RPMI7951 (cell line): ENCODE measurements at places on chromosomes 2 and 18. TPM values are rescaled to one million over a fixed set of nuclear protein-coding genes. Genes with fewer than 3 reads are reported as not detected.

Gene CDKL4
- total RNA-seq, result 0.12 and 0.49 TPM in 2 replicates

Gene WNT6
- 3.4 and 4.2 TPM in 2 replicates for total RNA-seq

Gene CRYBA2
- 0.20 TPM in 1 of 2 replicates, not detected in the other for total RNA-seq

Gene SERPINB11
- not detected in 2 replicates for total RNA-seq

Gene ARHGAP15
- 1.9 and 2.8 TPM in 2 replicates for total RNA-seq

Gene PDE11A
- 0.20 and 0.24 TPM in 2 replicates for total RNA-seq

Gene RAB27B
- total RNA-seq, result 7.0 and 8.8 TPM in 2 replicates

Gene SCN3A
- total RNA-seq, result 0.36 TPM in 1 of 2 replicates, not detected in the other

Gene REG3A
- not detected in 2 replicates for total RNA-seq

Gene GCG
- total RNA-seq, result 0.24 and 0.39 TPM in 2 replicates

Gene GPR35
- total RNA-seq, result 0.10 and 0.12 TPM in 2 replicates

Gene NT5DC4
- total RNA-seq, result not detected in 2 replicates

Gene LYPD6
- total RNA-seq, result 16.1 and 19.5 TPM in 2 replicates

GRCh38 chr2:23669413-23670244 lies 257.3 kb downstream of the ATAD2B start:
- no peak for DNase-seq

DNA sequence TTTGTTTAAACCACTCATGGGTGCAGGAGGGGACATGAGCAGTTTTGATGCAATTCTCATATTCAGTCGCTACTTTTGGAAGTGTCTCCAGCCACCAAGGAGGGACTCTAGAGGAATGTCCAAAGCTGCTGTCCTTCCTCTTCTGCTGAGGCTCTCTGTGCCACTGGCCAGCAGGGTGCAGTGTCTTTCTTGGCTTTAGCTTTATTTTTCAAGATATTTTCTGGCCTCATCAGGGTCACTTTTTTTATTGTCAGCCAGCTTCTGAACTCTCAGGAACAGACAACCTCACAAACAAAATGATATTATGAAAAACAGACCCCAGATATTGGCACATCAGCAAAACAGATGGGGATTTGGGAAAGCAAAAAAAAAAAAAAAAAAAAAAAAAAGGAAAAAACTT lies 289.3 kb upstream of the ZSWIM2 start:
- DNase-seq, result peak; percentile 5

DNA sequence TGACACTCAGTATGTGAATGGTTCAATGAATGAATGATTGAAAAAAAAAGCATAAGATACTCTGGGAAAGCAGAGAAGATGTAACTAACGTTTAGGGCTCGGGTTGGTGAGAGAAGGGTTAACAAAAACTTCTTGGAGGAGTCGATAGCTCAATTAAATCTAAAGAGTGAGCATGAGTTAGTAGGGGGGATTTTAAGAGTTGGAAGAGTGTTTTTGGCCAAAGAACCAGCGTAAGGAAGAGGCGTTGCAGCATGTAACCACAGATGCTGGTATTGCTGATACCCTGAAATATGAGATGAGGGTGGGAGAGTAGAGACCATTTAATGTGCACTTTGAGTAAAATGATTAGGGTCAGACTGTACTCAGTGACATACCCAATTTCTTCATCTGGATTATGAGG lies 14.5 kb downstream of the ARHGAP28 start:
- no peak for DNase-seq

DNA sequence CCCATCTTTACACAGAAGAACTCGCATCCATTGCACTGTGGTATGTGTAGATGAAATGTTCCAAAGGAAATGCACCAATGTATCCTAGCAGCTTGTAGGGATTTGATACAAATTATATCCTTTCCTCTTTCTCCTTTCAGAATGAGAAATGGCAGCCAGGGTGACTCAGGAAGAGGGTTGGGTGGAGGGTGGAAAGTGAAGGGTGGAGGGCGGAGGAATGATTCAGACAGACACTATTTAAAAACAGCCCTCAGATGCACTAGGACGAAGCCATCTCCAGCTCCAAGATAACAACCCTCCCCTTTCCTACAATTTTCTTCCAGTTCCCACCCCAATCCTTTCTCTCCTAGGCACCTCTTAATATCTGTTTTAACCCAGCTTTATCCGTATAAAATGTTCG lies 96.2 kb upstream of the STK39 start:
- DNase-seq, result peak; percentile 37

GRCh38 chr2:142315346-142315745 lies 184.5 kb upstream of the LRP1B start:
- DNase-seq, result no peak

GRCh38 chr2:221203856-221204255 lies 368.2 kb downstream of the EPHA4 start:
- no peak for DNase-seq

DNA sequence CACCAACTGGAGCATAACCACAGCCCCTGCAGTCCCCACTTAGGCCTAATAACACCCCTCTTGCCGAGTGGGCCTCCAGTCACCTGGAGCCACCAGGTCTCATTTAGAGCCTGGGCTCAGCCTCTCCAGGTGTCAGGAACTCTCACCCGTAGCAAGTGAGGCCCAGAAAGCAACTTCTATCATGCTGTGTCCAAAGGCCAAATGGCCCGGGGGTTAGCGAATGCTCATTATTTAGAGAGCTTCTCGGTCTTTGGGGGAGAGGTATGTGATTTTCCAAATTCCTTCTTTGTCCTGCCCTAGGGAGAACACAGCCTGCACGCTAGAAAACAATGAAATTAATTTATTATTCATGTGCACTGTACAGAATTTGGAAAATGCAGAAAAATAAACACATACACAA lies 109.9 kb upstream of the PTPRM start:
- DNase-seq, result no peak

DNA sequence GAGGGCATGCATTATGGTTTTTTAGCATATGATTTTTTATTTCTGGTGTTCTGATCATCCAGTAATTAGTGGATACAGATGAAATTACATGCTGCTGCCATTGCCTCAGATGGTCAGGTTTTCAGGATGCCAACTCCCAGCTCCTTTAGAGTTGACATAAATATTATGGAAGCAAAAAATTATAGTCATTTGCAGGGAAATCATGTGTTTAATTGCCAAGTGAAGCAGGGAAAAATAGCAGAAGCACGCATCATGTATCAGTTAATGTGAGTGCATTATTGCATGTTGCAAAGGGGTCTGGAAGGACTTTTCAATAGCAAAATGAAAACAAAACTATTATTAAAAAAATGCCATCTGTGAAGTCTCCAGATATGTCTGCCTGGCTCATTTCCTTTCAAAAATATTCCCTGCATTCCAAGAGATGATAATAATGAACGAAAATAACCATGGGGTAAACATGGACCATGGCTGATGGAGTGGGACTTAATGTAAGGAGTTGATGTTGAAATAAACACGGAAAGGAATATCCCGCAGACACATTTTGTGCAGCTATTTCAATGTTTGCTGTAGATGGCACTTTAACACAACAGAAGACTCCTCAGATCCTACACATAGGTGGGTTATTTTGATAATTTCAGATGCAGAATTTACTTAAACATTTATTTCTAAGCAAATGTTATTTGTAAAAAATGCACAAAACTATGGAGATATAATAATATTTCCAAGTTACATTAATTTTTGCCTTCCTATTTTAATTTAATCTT lies 87.7 kb upstream of the DYNAP start:
- no peak for DNase-seq

- DNase-seq, result no peak
These were observed 394.8 kb downstream of the PID1 start for GRCh38 chr2:228876276-228876675.

- no peak for DNase-seq
These were observed 182.2 kb downstream of the ZFP36L2 start for GRCh38 chr2:43044093-43044681.

DNA sequence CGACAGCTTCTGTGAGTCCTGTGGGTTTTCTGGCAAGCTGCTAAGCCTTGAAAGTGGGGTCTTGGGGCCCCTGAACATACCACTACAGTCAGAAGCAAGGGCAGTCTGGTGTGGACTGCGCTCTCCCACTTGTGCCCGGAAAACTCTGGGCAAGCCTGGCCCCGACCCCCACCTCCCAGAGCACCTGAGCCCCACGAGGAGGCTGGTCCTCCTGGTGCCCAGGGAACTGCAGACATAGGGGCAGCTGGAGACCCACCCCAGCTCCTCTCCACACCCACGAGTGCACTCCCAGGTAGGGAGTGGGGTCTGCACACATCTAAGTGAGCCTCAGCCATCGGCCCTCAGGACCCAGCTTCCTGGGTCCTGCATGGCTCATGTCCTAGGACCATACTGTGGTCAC lies 16.2 kb upstream of the GPC1 start:
- DNase-seq, result no peak

GRCh38 chr2:103208916-103209315 lies 447.1 kb downstream of the TMEM182 start:
- DNase-seq, result no peak

DNA sequence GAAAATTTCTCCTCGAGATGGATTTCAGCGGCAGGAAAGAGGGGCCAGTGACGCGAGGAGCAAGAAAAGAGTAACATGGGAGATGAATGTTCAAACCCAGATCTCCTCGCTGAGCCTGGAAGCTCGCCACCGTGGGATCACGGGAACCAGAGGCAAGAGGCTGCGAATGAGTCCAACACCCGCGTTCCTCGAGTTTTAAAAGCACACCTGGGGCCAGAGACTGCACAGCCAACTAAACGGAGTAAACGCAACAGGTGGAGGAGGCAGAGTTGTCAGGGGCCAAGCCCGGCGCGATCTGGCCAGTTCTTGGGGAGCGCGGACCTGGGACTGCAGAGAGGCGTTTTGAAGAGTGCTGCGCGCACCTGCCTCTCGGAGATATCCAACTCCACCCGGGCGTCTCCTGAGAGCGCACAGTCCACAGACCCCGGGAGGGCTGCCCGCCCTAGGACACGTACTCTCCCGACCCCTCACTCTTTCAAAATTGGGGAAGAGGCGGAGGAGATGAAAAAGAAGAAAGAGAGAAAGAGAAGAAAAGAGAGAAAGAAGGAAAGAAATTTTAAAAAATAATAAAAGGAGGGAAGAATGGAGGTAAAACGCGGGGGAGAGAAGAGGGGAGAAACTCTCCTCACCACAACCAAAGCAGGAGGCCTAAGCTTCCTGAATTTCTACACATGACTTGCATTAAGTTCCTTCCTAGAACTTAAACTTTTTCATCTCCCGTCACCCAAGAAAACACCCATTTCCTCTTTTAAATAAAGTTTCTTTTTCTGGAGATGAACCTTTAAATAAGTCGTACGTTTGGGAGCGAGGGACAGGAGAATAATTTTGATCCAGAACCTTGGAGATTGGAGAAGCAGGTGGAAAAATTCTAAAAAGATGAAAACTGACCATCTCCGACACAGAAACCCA lies 5.3 kb upstream of the PAX3 start:
- no peak for DNase-seq

DNA sequence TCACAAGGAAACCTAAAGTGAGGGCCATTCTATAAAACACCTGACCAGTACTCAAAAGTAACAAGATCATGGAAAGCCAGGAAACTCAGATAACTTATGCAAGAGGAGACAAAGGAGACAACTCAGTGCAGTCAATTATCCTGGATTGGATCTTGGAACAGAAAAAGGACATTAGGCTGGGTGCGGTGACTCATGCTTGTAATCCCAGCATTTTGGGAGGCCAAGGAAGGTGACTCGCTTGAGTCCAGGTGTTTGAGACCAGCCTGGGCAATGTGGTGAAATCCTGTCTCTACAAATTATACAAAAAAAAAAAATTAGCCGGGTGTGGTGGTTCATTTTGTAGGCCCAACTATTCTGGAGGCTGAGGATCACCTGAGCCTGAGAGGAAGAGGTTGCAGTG lies 424.5 kb upstream of the SPRED2 start:
- DNase-seq, result no peak

DNA sequence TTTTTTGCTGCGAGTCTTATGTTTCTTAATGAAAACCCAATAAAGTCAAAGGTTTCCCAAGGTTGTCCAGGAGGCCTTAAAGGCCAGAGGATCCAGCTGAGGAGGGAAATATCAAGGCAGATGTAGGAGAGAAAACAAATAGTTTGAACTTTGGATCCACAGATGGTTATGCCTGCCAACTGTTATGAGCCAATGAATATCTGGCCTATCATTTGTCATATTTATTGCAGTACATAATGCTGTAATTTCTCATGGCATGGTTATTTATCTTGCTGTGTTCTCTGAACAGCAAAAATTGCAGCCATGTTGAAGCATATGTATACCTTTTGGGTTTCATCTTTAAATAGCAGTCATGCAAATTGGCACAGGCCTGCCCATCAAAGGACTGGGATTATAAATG lies 38.2 kb upstream of the CAVIN2 start:
- no peak for DNase-seq

DNA sequence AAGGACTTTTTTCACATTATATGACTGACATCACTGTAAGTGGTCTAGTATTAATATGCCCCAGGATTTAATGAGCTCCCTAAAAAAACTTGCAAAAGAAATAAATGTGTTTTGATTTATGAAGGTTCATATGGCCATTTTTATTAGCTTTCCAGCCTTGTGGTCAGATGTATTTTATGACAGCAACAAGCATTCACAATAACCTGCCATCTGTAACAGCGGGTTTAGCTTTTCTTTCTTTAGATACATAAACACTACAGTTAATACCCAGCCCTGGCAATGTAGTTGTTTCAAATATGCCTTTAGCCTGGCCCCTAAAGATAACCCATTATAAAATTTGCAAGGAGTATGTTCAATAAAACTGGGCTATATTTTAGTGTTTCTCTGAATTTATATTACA lies 1063.8 kb downstream of the SOCS6 start:
- no peak for DNase-seq

- DNase-seq, result no peak
These were observed 89.3 kb downstream of the CSRNP3 start for GRCh38 chr2:165558832-165559231.

- no peak for DNase-seq
These were observed 23.6 kb downstream of the CYB5A start for GRCh38 chr18:74268175-74268574.

GRCh38 chr2:221908518-221908917 lies 336.4 kb upstream of the EPHA4 start:
- no peak for DNase-seq

- DNase-seq, result peak; percentile 66
These were observed 55.8 kb downstream of the TSN start for GRCh38 chr2:121810959-121811853.

- DNase-seq, result no peak
These were observed 60.6 kb downstream of the GBX2 start for GRCh38 chr2:236107536-236107935.

GRCh38 chr2:166042356-166042755 lies 85.5 kb downstream of the SCN1A start:
- DNase-seq, result no peak
